ENCODE measurements at places on chromosomes 1 and 21. TPM values are rescaled to one million over a fixed set of nuclear protein-coding genes. Genes with fewer than 3 reads are reported as not detected.

The RBM11 gene
- not detected for total RNA-seq

The RGS13 gene
- 0.23 TPM for total RNA-seq

The PROX1 gene
- 0.13 TPM for total RNA-seq

The SPRR2G gene
- total RNA-seq = not detected

The FAM43B gene
- not detected for total RNA-seq

The ST6GALNAC5 gene
- total RNA-seq = not detected

The RHCE gene
- total RNA-seq = 0.18 TPM

The CRP gene
- total RNA-seq = 0.54 TPM

The PRELP gene
- 0.05 TPM for total RNA-seq

The HOOK1 gene
- total RNA-seq = 5.1 TPM

The AVPR1B gene
- total RNA-seq = not detected

The NFASC gene
- 0.16 TPM for total RNA-seq

The NPL gene
- total RNA-seq = 11.9 TPM

The TNFRSF25 gene
- total RNA-seq = 0.46 TPM

The PLA2G2F gene
- total RNA-seq = not detected

- DNase-seq = no peak
Observed at GRCh38 chr1:173553312-173553711, 49.6 kb downstream of the SLC9C2 start.

- no peak for DNase-seq
Observed at GRCh38 chr1:17233675-17234320, 15.1 kb upstream of the PADI3 start.

DNA sequence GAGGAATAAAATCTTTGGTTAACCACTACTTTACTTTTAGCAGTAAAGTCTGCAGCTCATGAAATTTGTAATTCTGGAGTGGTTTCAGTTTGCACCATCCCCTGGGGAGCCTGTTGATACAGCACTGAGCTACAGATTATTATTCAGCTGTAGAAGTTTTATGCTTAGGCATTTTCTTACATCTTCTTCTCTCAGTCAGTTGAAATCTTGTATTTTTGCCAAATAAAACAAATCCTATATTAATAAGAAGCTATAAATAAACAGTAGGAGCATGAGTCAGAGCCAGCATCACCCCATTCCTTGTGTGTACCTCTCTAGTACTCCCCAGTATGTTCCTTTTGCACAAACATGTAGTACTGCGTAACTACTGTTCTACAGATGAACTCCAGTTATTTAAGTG is 118.9 kb downstream of the ATF6 start:
- no peak for DNase-seq

DNA sequence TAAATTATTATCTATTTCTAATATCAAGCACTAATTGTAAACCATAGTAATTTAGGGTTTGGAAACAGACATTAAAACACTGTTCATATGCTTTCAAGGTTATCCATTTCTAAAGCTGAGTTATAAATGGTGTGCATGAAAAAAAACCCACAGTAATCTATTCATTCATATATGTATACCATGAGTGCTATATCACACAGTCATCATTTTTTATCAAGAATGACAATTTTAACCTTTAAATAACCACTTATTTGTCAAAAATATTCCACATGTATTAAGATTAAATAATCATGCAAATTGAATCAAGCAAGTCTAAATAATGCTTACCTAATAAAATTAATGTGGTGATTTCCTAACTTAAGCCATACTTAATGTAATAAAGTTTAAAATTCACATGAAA is 6.0 kb downstream of the ZSWIM5 start:
- DNase-seq = no peak

- no peak for DNase-seq
Observed at GRCh38 chr1:229237320-229237719, 33.6 kb upstream of the RAB4A start.

DNA sequence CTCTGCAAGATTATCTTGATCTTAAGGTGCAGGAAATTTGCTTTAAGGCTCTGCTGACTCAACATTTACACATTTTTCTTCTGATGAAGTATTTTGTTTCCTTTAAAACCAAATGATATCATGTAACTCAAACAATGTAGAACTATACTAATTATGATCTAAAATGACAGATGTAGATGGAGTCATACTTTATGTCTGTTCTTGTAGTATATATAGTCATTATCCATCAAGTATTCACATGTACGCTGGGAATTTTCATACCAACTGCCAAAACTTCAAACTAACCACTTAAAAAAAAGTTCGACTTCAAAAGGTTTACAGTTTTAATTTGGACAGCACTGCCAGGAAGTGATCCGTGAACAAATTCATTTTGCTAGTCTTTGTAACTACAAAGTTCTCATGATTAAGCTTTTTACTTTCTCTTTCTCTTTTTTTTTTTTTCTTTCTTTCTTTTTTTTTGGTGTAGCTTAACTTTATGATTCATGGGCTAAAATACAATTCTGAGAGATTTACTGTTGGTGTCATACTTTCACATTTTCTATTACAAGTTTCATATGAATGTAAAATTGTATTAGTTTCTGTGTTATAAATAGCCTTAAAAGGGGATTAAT is 509.0 kb upstream of the CXADR start:
- DNase-seq = no peak

- no peak for DNase-seq
Observed at GRCh38 chr1:175690298-175690697, 53.1 kb downstream of the TNR start.

DNA sequence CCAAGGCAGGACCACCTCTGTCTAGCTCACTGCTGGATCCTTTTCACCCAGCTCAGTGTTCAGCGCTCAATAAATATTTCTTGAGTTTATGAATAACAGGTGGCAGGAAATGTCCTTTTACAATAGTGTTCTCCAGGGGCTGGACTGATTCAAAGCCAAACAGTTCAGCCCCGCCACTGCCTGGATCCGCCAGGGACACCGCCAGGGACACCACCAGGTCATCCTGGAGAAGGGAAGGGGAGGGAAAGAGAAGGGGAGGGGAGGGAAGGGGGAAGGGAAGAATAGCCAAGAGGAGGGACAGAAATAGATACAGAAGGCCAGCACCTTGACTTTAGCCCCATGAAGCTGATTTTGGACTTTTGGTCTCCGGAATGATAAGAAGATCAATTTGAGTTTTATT is 255.6 kb downstream of the GRIK3 start:
- DNase-seq = no peak

DNA sequence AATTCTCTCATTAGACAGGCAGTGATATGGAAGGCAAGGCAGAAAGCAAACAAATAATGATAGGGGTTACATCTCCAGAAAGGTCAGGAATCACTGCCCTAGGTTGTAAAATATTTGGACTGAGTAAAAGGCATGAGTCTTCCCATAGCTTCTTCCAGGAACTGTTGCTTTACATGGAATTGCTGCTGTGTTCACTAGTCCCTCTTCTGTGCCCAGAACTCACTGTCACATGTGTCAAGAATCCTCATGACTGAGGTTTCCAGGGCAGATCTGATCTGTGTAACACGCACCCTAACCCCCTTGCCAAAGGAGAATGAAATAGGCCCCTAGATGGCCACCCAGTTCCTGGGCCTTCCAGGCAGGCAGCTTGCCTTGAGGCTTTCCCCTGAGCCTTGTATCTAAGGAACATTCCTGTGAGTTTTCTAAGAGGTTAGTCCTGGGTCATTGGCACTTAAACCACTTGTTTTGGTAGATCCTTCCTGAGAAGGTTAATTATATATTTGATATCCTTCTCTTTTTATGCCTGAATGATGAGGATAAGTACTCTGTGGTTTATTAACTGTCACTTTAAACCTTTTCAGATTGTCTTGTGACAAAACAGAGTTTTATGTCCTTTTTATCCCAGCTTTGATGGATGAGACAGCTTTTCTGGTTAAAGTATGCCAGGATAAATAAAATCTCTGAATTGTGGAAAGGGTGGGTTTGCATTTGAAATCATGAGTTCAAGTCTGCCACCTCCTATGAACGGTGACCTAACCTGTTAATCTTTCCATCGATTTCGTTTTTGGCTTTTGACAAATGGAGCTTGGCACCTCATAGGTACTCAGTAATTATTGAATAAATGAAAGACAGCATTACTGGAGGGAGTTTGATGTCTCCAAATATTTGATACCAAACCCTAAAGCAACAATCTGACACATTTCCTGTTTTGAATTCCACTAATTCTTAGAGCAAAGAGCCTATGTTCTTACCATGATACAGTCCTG is 163.3 kb downstream of the DHRS3 start:
- DNase-seq = no peak

- no peak for DNase-seq
Observed at GRCh38 chr1:70586046-70586445, 175.0 kb downstream of the CTH start.

DNA sequence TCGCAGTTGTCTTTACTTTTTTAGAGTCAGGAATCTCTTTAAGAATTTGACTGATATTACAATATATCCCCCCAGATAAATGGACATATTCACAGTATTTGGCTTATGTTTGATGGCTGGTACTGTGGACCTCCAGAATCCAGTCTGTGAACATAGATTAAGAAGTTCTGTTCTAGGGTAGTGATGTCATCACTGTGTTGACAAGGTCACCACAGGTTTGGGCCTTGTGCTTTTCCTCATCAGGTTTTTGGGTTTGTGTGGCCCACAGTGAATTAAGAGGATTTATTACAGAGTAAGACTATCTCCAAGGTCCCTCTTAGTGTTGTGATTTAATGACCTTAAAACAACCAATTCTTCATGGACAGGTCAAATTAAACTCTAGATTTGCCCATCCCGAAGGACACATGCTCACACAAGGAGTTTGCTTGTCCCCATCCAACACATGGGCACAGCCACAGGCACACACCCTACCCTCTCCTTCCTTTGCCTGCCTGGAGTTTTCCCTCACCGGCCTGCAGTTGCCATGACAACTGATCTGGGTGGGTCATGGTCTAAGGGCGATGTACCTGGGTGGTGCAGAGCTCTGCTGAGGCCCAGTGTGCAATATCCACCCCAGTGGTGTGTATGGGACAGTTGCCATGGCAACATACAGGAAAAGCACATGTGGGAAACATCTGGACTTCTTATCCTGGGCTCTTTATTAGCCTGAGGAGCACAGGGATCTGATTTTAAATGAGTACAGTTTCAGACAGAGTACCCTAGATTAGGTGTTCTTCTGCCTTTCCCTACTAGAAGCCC is 98.6 kb downstream of the NAV1 start:
- DNase-seq = no peak

DNA sequence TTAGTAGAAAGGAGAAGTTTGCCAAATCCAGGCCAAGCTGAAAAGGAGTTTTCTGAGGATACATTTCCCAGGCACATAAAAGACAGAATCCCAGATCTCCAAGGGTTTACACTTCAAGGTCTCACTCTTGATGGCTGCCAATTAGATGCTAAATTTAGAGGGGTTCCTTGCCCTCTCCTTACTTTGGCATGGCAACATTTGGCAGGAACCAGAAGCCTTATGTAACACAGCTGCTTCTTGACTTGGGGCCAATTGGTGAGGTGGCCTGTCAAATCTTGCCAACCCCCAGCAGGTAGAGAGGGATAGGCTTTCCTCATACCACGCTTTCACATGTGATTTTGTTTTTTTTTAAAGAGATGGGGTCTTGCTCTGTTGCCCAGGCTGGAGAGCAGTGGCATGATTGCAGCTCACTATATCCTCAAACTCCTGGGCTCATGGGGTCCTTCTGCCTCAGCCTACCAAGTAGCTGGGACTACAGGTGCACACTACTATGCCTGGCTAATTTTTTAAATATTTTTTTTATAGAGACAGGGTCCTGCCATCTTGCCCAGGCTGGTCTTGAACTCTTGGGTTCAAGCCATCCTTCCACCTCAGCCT is 25.2 kb upstream of the NKAIN1 start:
- no peak for DNase-seq

- DNase-seq = no peak
Observed at GRCh38 chr1:192559115-192560006, 16.2 kb upstream of the RGS1 start.

- DNase-seq = peak; percentile 16
Observed at GRCh38 chr1:34681480-34682451, 73.1 kb upstream of the GJB5 start.

- DNase-seq = no peak
Observed at GRCh38 chr1:162110910-162111309, 41.4 kb downstream of the NOS1AP start.

DNA sequence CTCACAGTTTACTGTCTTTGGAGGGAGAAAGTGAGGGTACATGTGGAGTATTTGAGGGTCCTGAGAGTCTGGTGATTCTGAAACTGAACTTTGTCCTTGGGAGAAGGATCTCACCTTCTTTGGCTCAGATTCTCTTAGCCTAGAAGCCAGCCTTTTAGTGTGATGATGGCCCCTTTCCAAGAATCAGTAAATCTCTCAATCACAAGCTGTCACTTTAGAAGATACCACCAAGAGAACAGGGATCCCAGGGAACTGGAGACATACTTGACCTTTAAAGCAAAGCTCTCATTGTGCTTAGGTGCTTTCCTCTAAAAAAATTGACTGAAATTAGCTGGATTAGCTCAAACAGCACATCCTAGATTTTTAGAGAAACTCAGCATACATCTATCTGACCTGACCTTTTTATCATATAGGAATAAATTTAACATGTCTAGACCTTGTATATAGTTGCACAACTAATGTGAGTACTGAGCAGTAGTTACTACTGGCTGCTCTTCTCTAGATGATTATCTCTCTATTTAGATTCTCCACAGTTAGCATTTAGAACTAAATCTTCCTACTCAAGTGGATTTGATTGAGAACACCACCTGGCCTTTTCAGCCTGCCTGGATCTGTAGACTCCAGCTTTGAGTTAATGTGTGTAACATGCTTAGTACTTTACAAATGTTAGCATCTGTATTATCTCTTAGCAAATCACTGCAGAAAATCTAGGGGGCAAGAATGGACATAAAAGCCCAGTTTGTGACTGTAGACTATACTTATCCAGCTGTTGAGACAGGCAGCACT is 157.7 kb downstream of the MAST2 start:
- no peak for DNase-seq

DNA sequence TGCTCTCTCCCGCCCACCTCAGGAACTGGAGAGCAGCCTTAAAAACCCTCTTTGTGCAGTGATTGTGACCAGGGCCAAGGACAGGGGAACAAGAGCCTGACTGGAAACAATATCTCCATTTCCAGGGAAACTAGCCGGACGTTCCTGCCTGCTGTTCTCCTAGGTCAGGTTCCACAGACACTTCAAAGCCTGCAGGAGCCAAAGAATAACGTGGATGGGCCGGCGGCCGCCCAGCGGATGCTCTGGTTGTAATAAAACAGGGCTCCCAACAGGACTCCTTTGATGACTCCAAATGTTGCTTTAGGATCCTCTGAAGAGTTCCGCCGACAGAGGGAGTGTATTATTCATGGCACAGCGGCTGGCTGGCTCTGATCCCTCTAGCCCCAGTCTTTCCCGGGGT is 162.2 kb downstream of the PLXNA2 start:
- DNase-seq = no peak

- no peak for DNase-seq
Observed at GRCh38 chr1:183687546-183688304, 34.6 kb upstream of the APOBEC4 start.

- no peak for DNase-seq
Observed at GRCh38 chr1:216193839-216194443, 229.3 kb downstream of the USH2A start.

- no peak for DNase-seq
Observed at GRCh38 chr1:220294846-220295301, 22.6 kb upstream of the RAB3GAP2 start.

GRCh38 chr1:233993651-233994050 is 89.2 kb downstream of the SLC35F3 start:
- DNase-seq = peak; percentile 5

Data from GM12878 (cell line).